ENCODE measurements at places on chromosomes 7 and 10.

DNA sequence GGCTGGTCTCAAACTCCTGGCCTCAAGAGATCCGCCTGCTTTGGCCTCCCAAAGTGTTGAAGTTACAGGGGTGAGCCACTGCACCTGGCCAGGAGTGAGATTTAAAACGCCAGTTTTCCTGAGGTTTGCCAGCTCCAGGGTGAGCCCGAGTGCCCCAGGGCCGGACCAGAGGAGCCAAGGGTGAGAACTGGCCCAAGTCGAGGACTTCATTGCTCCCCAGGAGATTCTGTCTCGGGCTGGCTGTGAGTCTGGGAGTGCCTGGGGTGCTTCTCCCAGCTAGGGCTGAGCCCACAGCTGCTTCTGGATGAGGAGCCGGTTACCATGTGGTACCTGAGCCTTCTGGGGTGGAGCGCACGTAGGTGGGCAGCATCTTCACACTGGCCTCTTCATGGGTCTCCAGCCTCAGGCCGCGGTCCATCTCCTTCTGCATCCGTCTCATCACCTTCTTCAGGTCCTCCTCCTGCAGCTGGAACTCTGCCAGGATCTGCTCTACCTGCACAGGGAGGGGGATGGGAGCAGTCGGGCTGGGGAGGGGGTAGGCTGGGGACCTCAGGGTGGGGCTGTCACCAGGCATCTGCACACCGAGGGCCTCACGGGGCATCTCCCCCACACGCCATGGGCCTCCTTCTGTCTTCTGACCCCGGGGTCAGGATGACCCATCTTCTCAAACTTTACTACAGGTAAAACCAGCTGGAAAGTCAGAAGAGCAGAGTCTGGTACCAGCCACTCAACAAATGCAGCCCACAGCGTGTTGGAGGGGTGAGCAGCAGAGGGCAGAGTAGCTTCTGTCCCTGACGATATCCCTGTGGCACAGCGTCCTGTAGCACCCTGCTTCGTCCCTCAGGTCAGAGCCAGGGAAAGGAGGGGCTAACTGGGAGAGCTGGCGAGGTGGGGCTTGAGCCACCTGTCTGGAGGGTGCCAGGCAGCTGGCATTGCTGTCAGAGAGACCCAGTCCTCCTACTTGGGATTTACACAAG lies 12.1 kb upstream of the MYL7 start:
- no peak for DNase-seq

DNA sequence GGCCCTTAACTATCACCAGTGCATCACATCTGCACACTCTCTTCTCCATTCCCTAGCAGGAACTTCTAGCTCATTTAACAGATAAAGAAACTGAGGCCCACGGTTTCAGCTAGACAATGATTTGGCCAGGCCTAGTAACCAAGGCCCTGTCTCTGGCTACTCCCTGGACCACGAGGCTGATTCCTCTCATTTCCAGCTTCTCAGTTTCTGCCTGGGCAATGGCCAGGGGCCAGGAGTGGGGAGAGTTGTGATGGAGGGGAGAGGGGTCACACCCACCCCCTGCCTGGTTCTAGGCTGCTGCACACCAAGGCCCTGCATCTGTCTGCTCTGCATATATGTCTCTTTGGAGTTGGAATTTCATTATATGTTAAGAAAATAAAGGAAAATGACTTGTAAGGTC lies 13.5 kb downstream of the AQP1 start:
- DNase-seq: no peak

- no peak for DNase-seq
Measured at GRCh38 chr7:101563198-101563901, 65.7 kb downstream of the MYL10 start.

DNA sequence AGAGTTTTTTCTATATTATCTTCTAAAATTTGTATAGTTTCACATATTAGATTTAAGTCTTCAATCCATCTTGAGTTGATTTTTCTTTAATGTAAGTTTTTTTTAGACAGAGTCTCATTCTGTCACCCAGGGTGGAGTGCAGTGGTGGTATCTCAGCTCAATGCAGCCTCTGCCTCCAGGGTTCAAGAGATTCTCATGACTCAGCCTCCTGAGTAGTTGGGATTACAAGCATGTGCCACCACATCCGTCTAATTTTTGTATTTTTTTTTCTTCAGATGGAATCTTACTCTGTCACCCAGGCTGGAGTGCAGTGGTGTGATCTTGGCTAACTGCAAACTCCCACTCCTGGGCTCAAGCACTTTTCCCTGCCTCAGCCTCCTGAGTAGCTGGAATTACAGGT lies 143.4 kb upstream of the ZNF92 start:
- no peak for DNase-seq

DNA sequence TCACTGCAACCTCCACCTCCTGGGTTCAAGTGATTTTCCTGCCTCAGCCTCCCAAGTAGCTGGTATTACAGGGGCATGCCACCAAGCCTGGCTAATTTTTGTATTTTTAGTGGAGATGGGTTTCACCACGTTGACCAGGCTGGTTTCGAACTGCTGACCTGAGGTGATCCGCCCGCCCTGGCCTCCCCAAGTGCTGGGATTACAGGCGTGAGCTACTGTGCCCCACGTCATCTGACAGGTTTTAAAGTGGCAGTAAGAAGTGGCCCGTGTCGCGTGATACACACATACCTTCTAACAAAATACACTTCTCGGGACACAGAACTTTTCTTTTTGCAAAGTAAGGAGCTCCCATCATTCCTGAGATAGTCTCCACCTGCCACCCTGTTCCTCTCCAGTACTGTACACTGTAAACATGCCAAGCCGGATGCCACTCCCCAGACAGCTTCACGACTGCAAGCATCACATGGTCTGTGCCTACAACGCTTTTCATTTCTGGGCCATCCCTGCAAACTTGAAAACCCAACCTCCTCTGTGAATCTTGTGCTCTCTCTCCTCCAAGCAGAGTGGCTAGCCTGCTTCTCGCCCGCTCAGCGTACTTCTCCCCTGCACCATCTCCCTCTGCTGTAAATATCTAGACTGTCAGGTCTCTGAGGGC lies 256.3 kb upstream of the KLF14 start:
- DNase-seq: no peak

Measured in AG09309 (cell line).